ENCODE measurements at places on chromosomes 1 and 21.

DNA sequence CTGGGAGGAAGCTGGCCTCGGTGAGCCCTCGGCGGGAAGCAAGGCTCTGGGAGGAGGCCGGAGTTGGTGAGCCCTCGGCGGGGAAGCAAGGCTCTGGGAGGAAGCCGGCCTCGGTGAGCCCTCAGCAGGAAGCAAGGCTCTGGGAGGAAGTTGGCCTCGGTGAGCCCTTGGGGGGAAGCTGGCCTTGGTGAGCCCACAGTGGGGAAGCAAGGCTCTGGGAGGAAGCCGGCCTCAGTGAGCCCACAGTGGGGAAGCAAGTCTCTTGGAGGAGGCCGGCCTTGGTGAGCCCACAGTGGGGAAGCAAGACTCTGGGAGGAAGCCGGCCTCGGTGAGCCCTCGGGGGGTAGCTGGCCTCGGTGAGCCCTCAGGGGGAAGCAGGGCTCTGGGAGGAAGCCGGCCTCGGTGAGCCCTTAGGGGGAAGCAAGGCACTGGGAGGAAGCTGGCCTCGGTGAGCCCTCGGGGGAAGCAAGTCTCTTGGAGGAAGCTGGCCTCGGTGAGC lies 36.0 kb downstream of the KRTAP10-1 start:
- DNase-seq: no peak

DNA sequence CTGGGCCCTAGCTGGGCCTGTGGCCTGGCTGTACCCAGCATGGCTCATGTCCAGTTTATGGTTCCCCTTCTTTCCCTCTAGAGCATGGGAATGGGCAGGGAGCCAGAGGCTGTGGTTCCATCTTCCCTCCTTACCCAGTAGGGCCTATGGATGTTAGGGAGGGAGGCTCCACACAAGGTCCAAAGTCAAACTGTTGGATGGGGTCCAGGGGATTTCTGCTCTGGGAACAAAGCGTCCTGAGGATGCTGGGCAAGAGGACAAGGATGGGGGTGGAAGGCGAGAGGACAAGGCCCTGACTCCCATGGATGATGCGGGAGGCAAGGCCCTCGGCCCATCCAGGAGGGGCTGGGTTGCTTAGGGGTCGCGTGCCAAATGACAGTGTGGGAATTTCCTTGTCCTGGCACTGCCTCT lies 17.3 kb downstream of the CSF1 start:
- DNase-seq: no peak

DNA sequence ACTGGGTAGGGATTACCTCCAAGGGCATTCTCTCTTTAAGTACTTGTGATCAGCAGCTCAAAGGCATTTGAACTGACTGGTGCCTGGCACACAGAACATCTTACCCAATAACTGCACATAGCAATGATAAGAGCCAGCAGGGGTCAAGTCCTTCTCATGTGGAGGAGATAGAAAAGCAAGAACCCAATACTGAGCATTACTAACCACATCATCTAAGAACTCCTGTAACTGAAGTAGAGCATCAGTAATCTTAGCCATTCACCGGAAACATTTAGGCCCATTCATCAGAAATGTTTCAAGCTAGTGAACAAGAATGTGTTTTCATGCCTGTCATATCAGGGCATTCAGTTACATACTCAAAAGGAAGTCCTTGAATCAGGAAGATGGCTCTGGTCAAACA lies 33.6 kb upstream of the THEM4 start:
- no peak for DNase-seq

DNA sequence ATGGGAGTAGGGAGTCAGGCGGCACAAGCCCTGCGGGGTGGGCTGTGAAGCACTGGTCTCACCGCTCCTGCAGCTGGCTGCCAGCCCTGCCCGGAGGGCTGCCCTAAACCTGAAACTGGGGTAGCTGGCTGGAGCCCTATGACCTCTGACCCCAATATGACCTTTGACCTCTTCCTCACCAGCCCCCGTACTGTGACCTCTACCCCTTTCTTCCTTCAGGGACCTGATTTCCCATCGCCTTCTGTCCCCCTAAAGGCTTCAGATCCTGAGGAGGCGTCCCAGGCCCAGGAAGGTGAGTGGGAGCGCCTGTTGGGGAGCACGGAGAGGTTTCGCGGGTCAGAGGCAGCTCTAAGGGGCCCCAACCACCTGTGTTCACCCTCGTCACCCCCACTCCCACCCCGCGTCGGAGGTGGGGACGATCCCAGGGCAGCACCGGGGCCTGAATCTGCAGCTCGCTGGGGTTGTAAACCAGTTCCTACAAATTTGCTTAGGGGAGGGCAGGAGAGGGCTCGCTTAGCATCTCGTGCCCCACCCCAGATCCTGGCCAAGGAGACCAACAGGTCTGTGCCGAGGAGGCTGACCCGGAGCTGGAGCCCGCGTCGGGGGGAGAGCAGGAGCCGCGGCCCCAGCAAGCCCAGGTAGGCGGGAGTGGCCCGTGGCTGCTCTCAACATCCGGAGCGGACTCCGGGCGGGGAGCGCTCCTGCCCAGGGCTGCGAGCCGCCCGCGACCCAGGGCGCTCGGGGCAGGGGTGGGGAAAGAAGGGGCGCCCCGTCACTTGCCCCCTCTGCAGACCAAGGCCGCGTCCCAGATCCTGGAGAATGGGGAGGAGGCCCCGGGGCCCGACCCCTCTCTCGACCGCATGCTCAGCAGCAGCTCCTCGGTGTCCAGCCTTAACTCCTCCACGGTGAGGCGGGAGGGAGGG lies 7.3 kb downstream of the SYTL1 start:
- DNase-seq: peak; percentile 19

DNA sequence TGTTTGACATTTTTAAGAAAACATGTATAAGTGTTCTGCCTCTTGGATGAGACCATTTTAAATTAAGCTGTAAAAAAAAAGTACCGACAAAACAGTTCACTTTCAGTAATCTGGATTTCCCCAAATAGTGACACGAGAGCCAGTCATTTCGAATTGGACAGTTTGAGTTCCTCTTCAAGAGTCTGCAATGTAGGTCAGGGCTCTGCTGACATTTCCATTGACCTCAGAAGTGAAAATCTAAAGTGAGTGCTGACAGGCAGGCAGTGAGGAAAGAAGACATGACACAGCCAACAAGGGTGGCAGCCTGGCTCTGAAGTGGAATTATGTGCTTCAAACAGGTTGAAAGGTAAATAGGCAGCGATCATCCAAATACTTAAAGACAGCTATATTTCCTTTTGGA lies at the start of gene IL23R:
Gene IL23R (plus strand): TSS at position 259 of the 400 bp plus-strand sequence. CDS start 1,667 bp downstream, outside the sequence.
- no peak for DNase-seq

DNA sequence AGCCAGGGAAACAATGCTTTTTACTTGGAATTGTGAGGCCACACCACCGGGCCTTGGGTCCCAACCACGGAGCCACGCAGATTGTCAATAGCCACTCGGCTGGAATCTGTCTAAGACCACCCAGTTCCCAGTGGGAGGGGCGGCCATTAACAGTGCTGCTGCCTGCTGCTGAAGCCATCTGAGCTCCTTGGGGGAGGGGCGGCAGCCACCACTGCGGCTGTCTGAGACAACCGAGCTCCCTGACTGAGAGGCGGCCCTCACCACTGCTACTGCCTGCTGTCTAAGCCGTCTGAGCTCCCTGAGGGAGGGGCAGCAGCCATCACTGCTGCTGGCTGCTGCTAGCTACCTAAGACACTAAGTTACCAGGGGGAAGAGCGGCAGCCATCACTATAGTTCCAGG lies 64.3 kb downstream of the DMRTA2 start:
- no peak for DNase-seq

DNA sequence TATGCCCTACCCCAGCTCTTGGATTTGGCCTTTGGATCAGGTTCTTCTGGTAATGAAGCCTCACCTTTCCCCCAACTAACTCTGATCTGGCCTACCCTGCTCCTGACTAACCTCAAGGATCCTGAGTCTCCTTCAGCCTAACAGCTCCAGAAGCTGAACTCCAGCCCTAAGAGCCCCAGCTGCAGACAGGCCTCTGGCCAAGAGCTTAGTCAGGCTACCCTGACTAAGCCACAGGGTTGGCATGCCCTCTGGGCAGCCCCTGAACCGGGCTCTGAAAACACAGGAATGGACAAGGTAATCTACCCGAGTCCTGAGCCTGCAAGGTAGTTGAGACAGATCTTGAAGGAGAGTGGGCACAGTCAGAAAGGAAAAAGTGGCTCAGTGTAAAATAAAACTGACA lies 29.4 kb downstream of the COA7 start:
- DNase-seq: no peak

DNA sequence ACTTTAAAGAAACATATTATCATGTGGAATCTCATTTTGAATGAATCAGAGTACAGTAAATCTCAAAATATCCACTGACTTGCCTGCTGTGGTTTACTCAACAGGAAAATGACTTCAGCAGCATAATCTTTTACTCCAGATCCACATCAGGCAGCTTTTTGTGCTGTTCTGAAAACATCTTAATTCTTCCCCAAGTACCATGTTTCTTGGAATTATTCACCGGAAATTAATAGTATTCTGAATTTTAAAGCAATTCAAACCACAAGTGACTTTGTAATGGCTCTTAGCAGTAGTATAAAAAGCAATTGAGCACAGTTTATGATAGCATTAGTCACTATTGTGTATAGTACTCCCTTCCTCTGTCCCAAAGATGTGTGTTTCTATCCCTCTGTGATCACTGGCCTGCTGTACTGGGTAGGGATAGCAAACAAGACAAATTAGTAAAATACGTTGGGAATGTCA lies 64.2 kb upstream of the ERRFI1 start:
- no peak for DNase-seq

DNA sequence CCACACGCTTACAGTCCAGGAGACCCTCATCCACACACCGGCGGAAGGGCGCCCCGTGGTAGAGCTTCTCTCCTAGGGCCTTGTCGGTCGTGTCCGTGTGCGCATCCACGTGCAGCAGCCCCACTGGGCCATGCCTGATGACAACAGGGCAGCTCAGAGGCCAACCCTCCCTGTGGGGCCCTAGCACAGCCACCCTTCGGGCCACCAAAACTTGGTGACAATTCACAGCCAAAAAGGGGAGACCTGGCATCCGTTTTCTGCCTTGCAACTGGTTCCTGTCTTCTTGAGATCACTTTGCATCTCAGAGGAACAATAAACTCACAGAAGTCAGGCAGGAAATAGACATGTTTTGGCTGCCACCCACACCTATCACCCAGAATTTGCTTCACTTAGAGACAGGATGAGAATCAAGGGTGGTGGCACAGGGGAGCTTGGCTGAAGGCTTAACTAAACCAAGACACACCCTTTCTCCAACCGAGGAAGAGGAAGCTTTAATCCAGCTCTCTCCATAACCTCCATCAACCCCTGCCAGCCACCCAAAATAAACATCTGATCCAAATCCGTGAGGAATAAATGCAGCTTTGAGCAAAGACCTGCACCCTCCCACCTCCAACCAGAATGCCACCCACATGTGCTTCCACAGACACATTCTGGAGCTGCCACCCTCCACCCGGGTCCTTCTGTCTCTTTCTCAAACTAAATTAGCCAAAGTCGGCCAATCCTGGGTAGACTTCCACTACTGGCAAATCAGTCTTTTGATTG lies 5.7 kb downstream of the AGMAT start:
- no peak for DNase-seq
